ENCODE measurements at places on chromosomes 3 and 15. TPM values are rescaled to one million over a fixed set of nuclear protein-coding genes. Genes with fewer than 3 reads are reported as not detected.

DNA sequence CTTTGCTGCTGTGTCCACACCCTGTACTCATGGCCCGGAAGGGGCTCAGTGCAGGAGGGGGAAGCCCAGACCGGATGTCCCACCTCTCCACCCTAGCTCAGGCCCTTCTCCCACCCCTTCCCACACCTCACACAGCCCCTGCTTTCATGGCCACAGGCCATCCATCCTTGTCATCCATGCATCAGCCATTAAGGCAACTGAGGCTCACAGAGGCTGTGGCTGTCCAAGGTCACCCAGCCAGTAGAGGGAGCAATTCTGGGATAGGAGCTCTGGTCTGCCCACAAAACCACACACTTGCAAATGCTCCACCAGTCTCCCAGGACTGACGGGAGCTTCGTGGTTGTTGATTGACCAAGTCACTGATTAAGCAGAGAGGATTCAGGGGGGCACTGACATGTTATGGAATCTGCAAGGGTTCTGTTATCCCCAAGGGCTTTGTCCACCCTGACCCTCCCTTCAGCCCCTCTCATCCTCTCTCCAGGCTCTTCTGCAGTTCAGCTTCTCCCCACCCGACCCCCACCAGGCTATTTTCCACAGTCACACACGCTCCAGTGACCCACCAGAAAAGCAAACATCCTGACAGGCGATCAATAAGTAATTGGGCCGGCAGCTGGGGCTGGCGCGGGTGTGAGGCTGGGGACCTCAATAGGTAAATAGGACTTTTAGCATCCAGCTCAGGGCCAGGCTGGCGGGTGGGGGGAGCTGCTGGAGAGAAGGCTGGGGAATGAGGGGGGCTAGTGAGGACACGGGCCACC, 15.1 kb downstream of the LINGO1 start:
- DNase-seq, result peak; percentile 22

DNA sequence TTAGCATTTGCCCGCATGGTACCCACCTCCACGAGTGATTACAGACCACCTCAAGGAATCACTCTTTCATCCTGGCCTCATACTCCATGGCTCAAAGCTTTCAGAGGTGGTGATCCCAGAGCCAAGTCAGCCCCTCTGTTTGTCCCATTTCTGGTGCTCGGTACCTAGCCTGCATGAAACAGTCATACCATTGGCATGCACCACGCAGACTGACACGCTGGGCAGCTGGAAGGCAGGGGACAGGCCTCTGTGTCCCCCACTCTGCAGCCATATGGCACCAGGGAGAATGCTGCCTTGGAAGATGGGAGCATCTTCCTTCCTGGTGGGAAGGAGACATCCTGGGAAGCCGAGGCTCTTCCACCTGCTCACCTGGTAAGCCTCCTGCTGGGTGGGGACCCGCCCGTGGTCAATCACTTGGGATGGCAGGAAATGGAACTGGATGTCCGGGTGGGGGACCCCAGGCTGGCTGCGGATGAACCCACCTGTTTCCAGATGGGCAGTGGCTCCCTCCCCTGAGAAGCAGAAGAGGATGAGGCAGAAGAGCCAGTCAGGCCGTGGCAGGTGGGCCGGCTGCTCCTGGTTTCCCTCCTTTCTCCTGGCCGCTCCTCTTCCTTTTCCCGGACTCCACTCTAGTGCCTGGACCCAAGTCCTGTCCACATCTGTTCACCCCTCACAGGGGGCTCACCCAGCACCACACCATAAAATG, 26.9 kb downstream of the CHDH start:
- DNase-seq, result no peak

GRCh38 chr3:134066651-134067530, 37.2 kb upstream of the SLCO2A1 start:
- no peak for DNase-seq

GRCh38 chr3:185741586-185741985, 83.3 kb downstream of the IGF2BP2 start:
- DNase-seq, result no peak

- peak; percentile 47 for DNase-seq
Observed at GRCh38 chr15:50066202-50066601, 52.8 kb downstream of the ATP8B4 start.

DNA sequence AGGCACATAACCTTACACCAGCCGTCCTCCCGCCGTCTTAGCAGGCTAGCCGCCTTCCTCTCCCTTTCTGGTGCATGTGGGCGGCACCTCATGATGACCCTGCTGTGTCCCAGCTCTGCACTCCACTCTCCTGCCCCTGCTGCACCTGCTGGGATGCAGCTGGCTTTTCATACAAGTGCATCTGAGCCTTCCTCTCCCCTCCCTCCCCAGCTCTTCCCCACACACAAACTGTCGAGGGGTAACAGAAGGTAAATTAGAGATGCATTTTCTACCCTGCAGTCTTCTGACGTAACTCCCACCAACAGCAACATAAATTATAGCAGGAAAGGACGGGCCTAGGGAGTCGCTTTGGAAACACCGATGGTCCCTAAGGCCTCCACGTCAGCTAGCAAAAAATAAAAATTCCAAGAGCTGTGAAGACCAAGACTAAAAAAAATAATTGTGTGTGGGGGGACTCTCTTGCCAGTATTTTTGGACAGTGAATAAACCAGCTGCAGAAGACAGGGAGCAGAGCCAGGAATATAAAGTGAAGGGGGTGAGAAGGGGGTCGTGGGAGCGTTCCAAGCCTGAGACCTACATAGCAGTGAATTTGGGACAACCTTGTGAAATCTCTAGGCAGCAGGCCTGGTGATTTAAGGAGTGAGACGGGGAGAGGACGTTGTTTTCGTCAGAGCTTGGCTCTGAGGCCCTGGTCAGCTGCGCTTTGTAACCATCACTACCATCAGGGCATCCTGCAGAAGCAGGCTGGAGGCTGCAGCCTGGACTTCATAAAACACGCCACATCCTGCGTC, 216.2 kb downstream of the ADAMTS17 start:
- DNase-seq, result no peak

GRCh38 chr15:60507596-60508424, 28.9 kb upstream of the ICE2 start:
- peak; percentile 69 for DNase-seq

DNA sequence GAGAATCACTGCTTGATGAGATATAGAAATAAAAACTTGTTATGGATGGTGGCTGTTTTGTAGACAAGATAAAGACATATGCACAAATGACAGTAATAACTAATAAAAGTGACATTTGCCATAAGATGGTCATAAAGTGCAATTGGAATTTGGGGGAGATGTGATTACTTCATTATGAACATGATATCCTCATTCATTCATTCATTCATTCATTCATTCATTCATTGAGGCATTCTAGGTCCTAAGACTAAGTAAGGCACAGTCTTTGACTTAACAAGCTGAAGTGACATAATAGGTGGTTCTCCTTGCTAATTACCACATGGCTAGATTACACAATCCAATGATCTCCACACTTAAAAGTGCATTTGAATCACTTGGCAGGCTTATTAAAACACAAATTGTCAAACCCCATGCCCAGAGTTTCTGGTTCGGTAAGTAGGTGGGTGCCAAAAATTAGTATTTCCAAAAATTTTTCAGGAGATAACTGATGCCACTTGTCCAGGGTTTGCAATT, 18.9 kb downstream of the RAP2B start:
- no peak for DNase-seq

DNA sequence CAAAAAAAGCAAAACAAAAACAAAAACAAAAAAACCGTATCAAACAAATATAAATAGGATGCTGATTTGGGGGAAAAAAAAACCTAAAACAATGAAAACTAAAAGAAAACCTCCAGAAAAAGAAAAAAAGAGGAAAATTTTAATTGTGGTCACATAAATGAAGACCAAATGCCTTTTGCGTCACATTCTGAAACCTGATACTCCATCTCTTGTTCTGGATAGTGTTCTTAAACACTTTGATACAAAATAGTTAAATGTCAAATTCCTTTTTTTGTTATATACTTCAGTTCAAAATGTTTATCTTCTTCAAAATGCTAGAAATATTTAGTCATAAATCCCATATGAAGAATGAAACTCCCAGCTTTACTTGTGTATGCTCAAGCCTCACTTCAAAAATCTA, 31.0 kb downstream of the COPS2 start:
- DNase-seq, result no peak

DNA sequence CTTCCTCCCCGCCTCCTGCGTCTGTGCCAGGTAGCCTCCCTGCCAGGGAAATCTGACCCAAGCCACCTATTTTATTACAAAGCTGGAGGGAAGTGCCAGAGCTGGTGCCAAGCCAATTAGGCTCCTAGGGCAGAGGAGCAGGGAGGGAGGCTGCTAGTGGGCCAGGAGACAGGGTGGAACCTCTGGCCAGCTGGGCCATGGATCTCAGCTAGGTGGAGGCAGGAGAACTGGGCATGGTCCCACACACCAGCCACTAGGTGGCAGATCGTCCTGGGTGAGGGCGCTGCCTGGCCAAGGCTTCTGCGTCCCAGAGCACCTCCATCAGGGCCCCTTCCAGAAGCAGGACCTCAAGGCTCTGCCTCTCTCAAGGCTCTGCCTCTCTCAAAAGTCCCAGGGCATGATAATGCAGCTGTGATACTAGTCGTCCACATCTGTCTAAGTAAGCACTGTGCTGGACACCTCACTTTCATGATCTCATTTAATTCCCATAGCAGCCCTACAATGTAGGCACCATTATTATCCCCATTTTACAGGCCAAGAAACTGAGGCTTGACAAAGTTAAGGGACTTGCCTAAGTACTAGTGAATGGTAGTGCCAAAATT, 4.5 kb upstream of the RFT1 start:
- DNase-seq, result peak; percentile 80

GRCh38 chr3:184912163-184912562, 100.2 kb downstream of the VPS8 start:
- no peak for DNase-seq

- DNase-seq, result no peak
Observed at GRCh38 chr15:92667970-92668485, 12.5 kb upstream of the FAM174B start.

DNA sequence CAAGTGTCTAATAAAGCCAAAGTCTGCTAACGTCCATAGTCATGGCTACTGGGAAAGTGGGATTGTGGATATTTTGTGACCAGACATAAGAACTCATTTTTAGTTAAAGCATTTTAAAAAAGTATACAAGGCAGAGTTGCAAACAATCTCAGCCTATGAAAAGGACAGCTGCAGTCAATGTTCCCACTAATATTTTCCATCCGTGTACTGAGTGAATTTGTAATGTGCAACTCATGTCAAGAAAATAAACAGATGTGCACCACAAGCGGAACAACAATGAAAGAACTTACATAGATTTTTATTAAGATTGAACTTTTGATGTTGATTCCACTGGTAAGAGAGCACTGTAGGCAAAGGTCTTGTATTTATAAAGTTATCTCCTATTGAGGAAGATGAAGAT, 231.3 kb upstream of the SEMA6D start:
- DNase-seq, result no peak

- peak; percentile 95 for DNase-seq
Observed at GRCh38 chr3:4834403-4834866, 144.8 kb upstream of the BHLHE40 start.

DNA sequence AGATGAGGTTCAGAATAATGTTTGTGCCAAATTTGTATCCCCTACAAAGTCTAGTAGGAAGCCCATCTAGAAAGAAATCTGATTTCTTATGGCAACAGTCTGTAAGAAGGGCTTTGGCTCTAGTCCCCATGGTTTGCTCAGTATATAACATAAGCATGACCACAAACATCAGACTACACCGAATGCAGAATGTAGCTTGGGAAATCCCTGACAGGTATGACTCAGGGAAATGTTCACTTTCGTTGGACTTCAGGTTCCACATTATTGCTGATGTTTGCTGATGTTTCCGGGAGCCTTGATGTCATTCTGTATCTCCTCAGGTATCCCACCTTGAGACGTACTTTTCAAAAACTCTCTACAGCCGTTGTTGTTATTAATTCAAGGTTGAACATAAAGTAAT, 304.4 kb upstream of the TGFBR2 start:
- DNase-seq, result peak; percentile 10

DNA sequence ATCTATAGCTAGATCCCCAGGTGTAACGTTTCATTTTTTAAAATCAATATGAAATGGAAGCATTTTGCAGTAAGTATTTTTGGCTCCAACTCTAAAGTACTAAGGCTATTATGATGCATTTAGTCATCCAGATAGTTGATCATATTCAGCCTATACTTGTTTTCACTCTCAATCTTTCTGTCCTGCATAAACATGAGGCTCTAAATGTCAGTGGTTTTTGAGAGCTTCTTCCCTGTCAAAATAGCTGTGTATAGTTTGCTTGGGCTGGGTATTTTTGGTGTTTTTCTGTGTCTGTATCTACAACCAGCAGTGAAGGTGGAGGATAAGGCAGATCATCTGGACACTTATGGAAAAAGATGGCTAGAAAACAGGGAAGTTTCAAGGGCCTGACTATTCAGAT, 128.0 kb downstream of the LRRN1 start:
- no peak for DNase-seq

GRCh38 chr15:45921376-45921775, 286.5 kb downstream of the SQOR start:
- DNase-seq, result no peak

DNA sequence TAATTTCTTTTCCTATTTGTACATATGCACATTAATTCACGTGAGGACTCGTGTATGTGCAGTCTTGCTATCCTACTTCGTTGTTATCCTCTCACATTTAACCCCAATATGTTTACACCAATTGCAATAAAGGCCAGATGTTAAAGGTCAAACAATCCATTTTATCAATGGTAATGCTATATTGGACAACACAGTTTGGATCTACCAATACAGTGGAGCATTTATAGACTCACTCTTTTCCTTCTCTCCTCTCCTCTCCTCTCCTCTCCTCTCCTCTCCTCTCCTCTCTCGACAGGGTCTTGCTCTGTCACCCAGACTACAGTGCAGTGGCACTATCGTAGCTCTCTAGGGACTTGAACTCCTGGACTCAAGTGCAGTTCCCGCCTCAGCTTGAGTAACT, 324.0 kb downstream of the PTPRG start:
- DNase-seq, result no peak

GRCh38 chr3:68764554-68764953, 167.8 kb downstream of the TAFA4 start:
- DNase-seq, result no peak

The CGNL1 gene
- total RNA-seq, result not detected

The TMCO5A gene
- total RNA-seq, result not detected

The EPB42 gene
- total RNA-seq, result not detected

The CHP1 gene
- 31.6 TPM for total RNA-seq

The P2RY14 gene
- total RNA-seq, result 0.51 TPM

The GOLGA8T gene
- 0.18 TPM for total RNA-seq

The SLC9C1 gene
- not detected for total RNA-seq

The TCAIM gene
- 14.3 TPM for total RNA-seq

All from activated CD8-positive, alpha-beta T cell treated with anti-CD3 and anti-CD28 coated beads for 36 hours (primary cell).